ENCODE measurements at places on chromosomes 12 and 14.

- no peak for DNase-seq
Observed at GRCh38 chr14:99508896-99509629, 27.9 kb downstream of the CCNK start.

- DNase-seq: no peak
Observed at GRCh38 chr14:50974118-50974517, 29.8 kb upstream of the PYGL start.

DNA sequence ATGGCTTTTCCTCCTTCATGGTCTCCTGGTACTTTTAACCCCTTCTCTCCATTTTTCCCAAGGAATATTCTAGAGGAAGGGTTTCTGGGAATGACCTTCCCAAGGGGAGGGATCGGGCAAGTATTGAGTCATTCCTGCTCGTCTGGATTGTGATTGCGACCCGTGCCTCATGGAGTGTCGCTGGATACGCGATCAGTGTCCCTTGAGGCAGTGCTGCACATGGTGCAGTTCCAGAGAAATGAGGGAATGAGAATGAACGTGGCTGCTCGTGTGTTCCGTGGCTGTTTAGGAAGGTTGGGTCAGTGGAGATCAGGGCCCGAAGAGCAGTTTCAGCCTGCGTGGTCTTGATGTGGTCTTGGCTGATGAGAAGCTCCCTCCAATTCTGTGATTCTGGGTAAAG lies 234.4 kb downstream of the CACNA1C start:
- DNase-seq: no peak

DNA sequence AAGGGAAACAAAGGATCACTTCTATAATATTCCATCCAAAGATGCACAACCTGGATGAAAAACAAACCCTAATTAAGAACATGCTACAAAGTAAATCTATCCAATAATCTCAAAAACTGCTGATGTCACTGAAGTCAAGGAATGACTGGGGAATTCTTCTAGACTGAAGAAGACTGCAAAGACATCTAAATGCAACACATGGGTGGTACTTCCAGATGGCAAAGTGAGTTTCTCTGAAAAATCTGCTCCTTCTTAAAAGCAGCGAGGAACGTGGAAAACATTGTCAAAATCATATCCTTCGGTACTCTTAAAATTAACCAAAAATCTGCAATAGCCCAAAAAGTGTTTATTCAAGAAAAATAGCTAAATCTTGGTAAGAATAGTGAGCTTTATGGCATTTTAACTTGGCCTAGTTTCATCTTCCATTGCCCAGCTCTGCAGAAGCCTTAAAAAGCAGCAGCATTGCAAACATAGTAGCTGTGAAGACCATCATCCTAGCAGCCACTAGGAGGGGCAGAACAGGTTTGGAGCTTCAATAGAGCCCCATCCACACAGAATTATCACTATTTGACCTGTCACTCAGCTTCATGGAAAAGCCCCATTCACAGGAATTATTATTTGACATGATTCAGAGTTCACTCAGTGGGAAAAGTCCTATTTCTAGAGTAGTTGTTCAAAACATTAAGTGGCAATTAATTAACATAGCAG lies 7.4 kb downstream of the CLEC14A start:
- DNase-seq: no peak

- no peak for DNase-seq
Observed at GRCh38 chr12:16612647-16613046, 6.7 kb upstream of the LMO3 start.

GRCh38 chr12:39807043-39807442 lies 187.4 kb upstream of the ABCD2 start:
- no peak for DNase-seq

DNA sequence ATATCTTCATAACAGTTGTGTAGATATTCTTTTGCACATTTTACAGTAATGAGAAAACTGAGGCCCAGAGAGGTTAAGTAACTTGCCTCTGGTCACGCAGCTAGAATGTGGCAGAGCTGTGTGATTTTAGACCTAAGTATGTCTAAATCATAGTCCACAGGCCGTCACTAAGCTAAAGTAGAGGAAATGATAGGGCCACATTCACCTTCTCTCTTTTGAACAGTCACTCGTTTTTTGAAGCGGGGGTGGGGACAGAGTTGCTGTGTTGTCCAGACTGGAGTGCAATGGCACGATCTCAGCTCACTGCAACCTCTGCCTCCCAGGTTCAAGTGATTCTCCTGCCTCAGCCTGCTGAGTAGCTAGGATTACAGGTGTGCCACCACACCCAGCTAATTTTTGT lies 68.5 kb downstream of the RASSF3 start:
- no peak for DNase-seq

GRCh38 chr12:58249610-58250009 lies 308.2 kb downstream of the ATP23 start:
- DNase-seq: no peak

- DNase-seq: no peak
Observed at GRCh38 chr12:54631988-54632728, 2.5 kb downstream of the LACRT start.

DNA sequence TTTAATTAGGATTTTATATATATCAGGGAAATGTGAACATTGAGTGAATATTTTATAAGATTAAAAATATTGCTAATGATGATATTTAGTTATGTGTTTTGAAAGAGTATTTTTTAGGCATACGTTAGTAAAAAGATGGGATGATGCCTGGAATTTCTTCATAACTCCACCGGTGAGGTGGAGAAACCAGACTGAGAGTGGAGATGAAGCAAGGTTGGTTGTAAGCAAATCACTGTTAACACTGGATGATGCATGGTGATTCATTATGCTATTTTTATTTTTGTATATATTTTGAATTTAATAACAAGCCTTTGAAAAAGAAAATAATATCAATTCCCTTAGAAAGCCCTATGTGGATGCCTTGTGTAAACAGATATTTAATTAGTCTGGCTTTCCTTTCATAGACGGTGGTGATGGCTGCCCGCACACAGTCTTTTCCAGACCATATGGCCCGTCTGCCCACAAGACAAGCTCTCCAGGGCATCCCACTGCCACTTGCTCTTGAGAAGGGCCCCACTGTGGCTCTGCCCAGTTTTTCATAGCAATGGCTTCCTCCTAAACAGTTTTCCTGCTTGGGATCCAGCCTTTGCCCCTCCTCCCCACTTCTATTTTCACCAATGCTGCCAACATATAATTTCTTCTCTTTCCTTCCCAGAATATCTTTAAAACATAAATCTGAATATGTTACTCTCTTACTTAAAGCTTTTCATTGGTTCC lies 95.4 kb downstream of the HELB start:
- no peak for DNase-seq

- DNase-seq: no peak
Observed at GRCh38 chr14:29814156-29815015, 113.3 kb downstream of the PRKD1 start.

GRCh38 chr12:89421092-89421835 lies 69.0 kb upstream of the DUSP6 start:
- no peak for DNase-seq

DNA sequence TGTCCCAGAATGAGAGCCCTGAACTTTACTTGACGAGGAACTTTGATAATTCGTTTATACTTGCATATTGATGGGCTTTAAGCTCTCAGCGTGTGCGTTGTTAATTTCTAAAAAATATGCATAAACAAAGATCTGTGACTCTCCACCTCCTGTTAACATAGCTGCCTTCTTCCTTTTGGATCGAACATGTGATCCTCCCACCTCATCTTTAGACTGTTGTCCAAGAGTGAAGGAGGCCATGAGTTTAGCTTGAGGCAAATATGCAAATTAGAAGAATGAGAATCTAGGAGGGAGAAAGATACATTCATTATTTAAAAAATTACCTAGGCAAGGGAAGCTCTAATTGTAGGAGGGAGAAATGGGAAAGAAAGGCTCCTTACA lies 617 bp downstream of the TTC8 start:
- no peak for DNase-seq

- DNase-seq: no peak
Observed at GRCh38 chr12:57481671-57482070, 2.0 kb upstream of the ARHGAP9 start.

- DNase-seq: no peak
Observed at GRCh38 chr14:22070119-22070982, 396.7 kb upstream of the OR4E1 start.

- peak; percentile 69 for DNase-seq
Observed at GRCh38 chr12:122227341-122227740, 1.5 kb upstream of the DIABLO start.

- no peak for DNase-seq
Observed at GRCh38 chr14:89304561-89304960, 112.5 kb downstream of the FOXN3 start.

- DNase-seq: no peak
Observed at GRCh38 chr12:48852734-48853688, 1.0 kb upstream of the DDX23 start.

- no peak for DNase-seq
Observed at GRCh38 chr14:95192311-95192710, 35.0 kb upstream of the DICER1 start.

- DNase-seq: peak; percentile 26
Observed at GRCh38 chr12:121222847-121223246, 12.9 kb downstream of the P2RX4 start.

DNA sequence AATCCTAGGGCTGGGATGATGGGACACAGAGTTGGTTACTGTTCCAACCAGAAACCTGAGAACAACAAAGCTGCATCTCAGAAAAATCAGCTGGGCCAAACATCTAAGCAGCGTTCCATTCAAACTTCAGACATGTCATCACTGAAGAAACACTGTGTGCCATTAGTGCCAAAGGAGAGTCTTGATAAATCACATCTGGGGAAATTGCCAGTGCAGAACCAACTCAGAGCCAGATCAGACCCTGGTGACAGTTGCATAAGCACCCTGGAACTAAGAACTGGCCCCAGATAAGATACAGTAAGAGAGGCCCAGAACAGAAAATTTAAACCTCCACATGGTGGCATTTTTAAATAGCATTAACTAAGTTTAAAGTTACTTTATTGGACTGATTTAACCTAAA lies 482.8 kb downstream of the PRKD1 start:
- no peak for DNase-seq

- no peak for DNase-seq
Observed at GRCh38 chr14:57161583-57162234, 107.0 kb downstream of the EXOC5 start.

GRCh38 chr14:50985124-50985858 lies 41.0 kb upstream of the PYGL start:
- no peak for DNase-seq

Measured in activated gamma-delta T cell (primary cell).